Esophagus squamous epithelium (tissue), 5 donors: ENCODE measurements at places on chromosomes 16 and 17.

- DNase-seq: no peak
These were observed 16.5 kb downstream of the CNTNAP1 start for GRCh38 chr17:42698736-42699414.

DNA sequence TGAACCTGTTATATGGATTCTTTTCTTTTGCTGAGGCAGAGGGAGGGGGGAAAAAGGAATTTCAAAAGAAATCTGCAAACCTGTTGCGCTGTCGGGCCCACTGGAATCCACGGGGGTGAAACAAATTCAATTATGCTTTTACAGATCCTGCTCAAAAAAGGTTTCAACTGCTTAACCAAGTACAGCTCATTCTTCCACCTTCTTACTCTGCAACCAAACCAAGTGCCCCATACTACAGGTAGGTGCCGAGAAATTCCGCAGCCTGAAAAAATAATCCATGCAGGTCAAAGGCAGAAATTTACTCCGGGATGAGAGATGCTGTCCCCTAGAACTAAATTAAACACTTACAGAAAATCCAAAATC, 416 bp downstream of the RNF43 start:
- no peak for DNase-seq

- no peak for DNase-seq
These were observed 14.4 kb downstream of the SYCE1L start for GRCh38 chr16:77213542-77214106.

GRCh38 chr16:29807426-29808218, 1.3 kb downstream of the MAZ start:
- DNase-seq: no peak

DNA sequence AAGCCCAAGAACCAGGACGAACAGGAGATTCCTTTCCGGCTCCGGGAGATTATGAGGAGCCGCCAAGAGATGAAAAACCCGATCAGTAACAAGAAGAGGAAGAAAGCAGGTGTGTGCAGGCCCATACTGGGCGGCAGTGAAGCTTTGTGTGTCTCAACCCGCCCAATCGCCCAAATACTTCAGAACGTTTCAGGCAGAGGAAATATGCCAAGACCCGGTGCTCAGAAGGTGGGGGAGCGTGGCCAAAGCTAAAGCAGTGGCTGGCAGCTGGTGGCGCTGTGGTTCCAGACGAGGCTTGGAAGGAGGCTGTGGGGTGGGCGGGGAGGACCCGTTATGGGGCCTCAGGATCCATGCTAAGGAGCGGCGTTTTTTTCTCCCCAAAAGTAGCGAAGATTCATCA, 1.2 kb downstream of the CCDC137 start:
- no peak for DNase-seq

DNA sequence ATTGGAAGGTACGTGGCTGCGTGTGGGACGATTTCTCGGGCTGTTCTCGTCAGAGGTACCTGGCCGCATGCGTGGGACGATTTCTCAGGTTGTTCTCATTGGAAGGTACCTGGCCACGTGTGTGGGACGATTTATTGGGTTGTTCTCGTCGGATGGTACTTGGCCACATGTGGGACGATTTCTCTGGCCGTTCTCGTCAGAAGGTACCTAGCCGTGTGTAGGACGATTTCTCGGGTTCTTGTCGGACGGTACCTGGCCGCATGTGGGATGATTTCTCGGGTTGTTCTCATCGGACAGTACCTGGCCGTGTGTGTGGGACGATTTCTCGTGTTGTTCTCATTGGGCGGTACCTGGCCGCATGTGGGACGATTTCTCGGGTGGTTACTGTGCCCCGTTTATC, 50.1 kb upstream of the GNG13 start:
- no peak for DNase-seq

GRCh38 chr16:8655184-8655717, 19.2 kb upstream of the ABAT start:
- no peak for DNase-seq

GRCh38 chr17:1648173-1648962, 1.3 kb downstream of the RILP start:
- no peak for DNase-seq
